Activated CD8-positive, alpha-beta T cell treated with anti-CD3 and anti-CD28 coated beads for 36 hours (primary cell): ENCODE measurements at places on chromosomes 7 and 10. TPM values are rescaled to one million over a fixed set of nuclear protein-coding genes. Genes with fewer than 3 reads are reported as not detected.

Gene GNGT1
- not detected for total RNA-seq

Gene SPDYE8
- not detected for total RNA-seq

DNA sequence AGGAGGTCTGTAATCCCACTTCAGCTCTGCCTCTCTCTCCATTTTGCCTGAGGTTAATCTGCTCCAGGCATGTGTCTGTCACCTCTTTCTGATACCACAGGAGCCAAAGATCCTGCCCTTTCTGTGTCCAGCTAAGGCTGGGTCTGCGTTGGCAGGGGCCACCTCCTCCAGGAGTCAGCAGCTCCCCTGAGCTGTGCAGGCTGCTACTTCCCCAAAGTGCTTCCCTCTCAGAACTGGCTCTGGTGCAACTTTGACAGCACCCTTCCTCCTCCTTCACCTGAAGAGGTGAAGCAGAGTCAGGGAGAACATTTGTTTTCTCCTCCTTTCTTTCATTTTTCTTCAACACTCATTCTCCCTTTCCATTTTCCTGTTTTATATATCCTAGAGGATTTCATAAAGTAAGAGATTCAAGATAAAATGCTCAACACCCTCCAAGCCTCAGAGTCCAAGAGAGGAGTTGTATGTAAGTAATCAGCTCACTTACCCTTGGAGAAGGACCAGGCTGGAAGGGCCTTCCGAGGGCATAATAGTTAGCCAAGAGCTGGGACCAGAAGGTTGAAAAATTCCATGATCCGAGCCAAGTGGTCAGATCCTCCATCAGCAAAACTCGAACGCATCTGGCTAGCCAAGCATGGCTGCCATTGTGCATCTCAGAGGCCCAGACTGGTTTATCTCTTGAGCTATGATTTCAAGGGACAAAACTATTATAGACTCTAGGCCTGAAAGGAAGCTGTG lies 257.3 kb downstream of the PTEN start:
- peaks cover 10% of the 10 kb centered on the region for H3K4me1 ChIP-seq
- no peak overlapping the region for H3K27ac ChIP-seq
- H3K27me3 ChIP-seq, result peaks cover 2% of the 10 kb centered on the region
- DNase-seq, result no peak
- no peak overlapping the region for H3K4me3 ChIP-seq

Gene STRIP2
- total RNA-seq, result 12.2 TPM

GRCh38 chr10:6987536-6987945 lies 407.5 kb upstream of the PRKCQ start:
- H3K36me3 ChIP-seq, result no peaks in the 10 kb centered on the region
- no peak overlapping the region for H3K4me3 ChIP-seq
- DNase-seq, result no peak
- no peak overlapping the region for H3K27ac ChIP-seq
- H3K27me3 ChIP-seq, result peaks cover 1% of the 10 kb centered on the region

Gene GPC2
- 4.3 TPM for total RNA-seq

DNA sequence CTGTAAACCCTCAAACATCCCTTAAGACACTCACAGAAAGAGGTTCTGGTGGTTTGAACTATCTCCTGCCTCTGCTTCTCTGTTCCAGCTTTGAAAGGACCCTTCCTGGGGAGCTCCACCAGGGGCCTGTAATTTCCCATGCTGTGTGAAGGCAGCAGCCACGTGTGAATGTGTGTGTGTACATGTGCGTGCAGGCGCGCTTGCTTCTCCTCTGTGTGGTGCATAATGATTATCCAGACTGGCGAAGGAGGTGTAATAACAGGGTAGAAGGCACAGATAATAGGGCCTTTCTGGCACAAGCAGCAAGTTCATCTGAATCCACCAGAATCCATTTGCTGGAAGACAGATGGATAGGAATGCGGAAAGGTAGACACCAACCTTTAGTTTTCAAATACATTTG lies 466.5 kb downstream of the GRID1 start:
- H3K27me3 ChIP-seq, result peaks cover 2% of the 10 kb centered on the region
- H3K4me1 ChIP-seq, result no peaks in the 10 kb centered on the region
- no peaks in the 10 kb centered on the region for H3K36me3 ChIP-seq
- no peak overlapping the region for H3K27ac ChIP-seq
- DNase-seq, result no peak

Gene CH25H
- not detected for total RNA-seq

DNA sequence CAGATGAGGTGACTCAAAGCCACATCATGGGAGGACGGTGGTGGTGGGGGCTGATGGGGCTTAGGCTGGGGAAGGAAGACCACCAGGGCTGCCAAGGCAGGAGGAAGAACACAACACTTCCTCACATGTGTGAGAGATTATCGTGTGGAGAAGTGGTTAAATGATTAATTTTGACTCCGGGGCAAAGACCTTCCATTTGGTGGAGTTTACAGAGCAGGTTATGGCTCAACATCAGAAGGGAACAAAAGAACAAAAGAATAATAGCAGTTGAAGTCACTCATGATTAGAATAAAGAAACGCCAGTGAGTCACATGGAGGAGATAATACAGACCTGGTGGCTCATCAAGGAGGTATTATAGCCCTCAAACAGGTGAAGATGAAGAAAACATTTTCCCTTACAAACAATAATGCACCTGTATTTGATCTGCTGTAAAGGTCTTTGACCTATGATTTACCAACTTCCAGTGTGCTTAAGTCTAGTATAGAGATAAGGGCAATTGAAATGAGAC lies 170.1 kb downstream of the PKD1L1 start:
- no peak for DNase-seq
- H3K4me1 ChIP-seq, result no peaks in the 10 kb centered on the region
- no peaks in the 10 kb centered on the region for H3K36me3 ChIP-seq
- no peak overlapping the region for H3K4me3 ChIP-seq
- H3K27ac ChIP-seq, result no peak overlapping the region

DNA sequence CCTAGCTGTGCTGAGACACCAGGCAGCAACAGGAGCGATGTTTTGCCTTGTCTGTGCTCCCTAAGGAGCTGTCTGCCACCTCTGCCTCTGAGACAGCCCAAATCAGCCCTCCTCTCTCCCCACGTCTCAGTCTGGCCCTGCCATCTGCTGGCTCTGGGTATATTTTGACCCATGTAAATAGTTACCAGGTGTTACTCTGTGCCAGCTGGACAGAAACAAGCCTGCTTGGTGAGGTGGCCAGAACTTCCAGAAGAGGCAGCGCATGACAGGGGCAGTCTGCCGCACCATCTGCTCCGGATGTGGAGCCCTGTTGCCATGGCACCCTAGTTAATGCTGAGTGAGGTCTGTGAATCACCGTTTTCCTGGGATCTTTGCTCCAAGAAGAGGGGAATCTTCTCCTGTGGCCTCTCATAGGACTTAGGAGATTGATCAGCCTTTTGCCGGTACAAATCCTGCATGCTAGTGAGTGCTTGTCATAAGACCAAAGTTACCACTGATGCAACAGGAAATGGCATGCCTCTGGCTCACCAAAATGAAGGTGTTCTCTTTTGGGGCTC lies 31.8 kb downstream of the GSTO2 start:
- H3K4me1 ChIP-seq, result peaks cover 37% of the 10 kb centered on the region
- peak overlapping the region; percentile 56 for H3K27ac ChIP-seq
- peak; percentile 48 for DNase-seq
- peaks cover under 1% of the 10 kb centered on the region for H3K27me3 ChIP-seq
- no peak overlapping the region for H3K4me3 ChIP-seq

GRCh38 chr10:116907245-116907987 lies 58.1 kb downstream of the ENO4 start:
- H3K27me3 ChIP-seq, result peaks cover 3% of the 10 kb centered on the region
- no peaks in the 10 kb centered on the region for H3K4me1 ChIP-seq
- no peak for DNase-seq

Gene CNPY4
- 10.4 TPM for total RNA-seq

Gene PDE6C
- not detected for total RNA-seq

GRCh38 chr7:27579565-27579964 lies 83.1 kb downstream of the HIBADH start:
- H3K36me3 ChIP-seq, result no peaks in the 10 kb centered on the region
- no peak overlapping the region for H3K4me3 ChIP-seq
- no peak for DNase-seq
- no peaks in the 10 kb centered on the region for H3K4me1 ChIP-seq

- H3K4me3 ChIP-seq, result no peak overlapping the region
- peaks cover 33% of the 10 kb centered on the region for H3K4me1 ChIP-seq
Observed at GRCh38 chr10:5897053-5897340, 7.0 kb downstream of the FBH1 start.

GRCh38 chr7:146117576-146117975 lies 975 bp downstream of the CNTNAP2 start:
- H3K27me3 ChIP-seq, result peaks cover 32% of the 10 kb centered on the region
- H3K36me3 ChIP-seq, result no peaks in the 10 kb centered on the region
- H3K27ac ChIP-seq, result no peak overlapping the region
- no peak for DNase-seq
- peaks cover 7% of the 10 kb centered on the region for H3K4me1 ChIP-seq

- H3K36me3 ChIP-seq, result no peaks in the 10 kb centered on the region
- H3K27me3 ChIP-seq, result no peaks in the 10 kb centered on the region
- DNase-seq, result no peak
- H3K27ac ChIP-seq, result no peak overlapping the region
- H3K4me1 ChIP-seq, result no peaks in the 10 kb centered on the region
Observed at GRCh38 chr7:16579216-16579615, 52.6 kb downstream of the LRRC72 start.

- DNase-seq, result peak; percentile 33
- H3K4me1 ChIP-seq, result no peaks in the 10 kb centered on the region
- H3K36me3 ChIP-seq, result no peaks in the 10 kb centered on the region
- no peak overlapping the region for H3K27ac ChIP-seq
Observed at GRCh38 chr10:91551856-91552255, 81.0 kb downstream of the PPP1R3C start.

Gene HMX2
- total RNA-seq, result 0.90 TPM

DNA sequence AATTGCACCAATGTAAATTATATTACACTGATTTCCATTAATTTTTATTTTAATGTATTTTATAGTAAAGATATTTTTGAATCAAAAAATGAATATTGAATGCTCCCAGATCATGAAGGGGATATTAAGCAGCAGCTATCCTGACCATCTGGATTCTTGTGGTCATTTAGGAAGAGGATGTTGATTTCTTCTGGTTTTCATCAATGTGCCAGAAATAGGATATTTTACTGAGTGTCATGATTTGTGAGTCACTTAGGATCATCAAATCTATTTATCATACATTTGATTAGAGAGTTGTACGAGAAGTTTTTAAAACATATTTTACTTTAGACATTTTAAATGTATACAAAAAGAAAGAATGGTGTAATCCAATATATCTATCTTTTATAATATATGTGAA lies 366.3 kb upstream of the CHRM2 start:
- H3K4me1 ChIP-seq, result no peaks in the 10 kb centered on the region
- no peak overlapping the region for H3K27ac ChIP-seq
- H3K4me3 ChIP-seq, result no peak overlapping the region

DNA sequence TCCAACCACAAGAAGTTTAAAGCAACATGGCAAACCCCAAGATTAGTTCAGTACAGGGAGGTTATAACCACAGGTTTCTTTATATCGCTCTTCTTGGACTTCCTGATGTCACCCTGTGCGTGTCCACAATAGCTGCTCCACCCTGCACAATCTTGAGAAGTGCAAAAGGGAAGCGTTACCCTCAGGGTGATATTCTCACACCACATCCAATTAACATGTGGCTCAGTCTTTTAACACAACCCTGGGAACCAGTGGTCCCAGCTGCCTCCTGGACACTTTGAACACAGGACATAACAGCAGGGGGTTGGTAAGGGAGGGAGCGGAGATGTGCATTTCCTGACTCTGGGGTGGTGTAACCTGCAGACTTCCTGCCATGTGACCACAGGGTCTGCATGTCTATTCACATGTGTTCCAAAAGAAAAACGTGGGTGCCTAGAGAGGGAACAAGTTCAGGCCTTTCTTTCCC lies 64.6 kb downstream of the GSAP start:
- H3K27ac ChIP-seq, result peak overlapping the region; percentile 87
- H3K4me1 ChIP-seq, result peaks cover 58% of the 10 kb centered on the region
- no peaks in the 10 kb centered on the region for H3K27me3 ChIP-seq
- H3K36me3 ChIP-seq, result no peaks in the 10 kb centered on the region

DNA sequence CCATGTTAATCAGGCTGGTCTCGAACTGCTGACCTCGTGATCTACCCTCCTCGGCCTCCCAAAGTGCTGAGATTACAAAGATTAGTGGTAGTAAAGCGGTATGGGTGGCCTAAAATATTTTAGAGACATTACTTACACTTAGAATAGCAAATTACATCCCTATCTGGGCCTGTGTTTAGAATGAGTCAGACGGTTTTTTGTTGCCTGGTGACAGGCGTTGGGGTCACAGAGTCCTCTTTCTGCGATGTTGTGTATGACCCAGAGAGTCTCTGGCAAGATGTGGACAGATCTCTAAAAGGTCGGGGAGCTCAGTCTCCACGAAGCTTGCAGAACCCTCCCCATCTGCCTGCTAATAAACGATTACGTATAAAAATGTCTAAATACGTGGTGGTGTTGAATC lies 39.6 kb upstream of the PRKCQ start:
- no peak for DNase-seq
- H3K27me3 ChIP-seq, result no peaks in the 10 kb centered on the region
- no peak overlapping the region for H3K4me3 ChIP-seq
- H3K27ac ChIP-seq, result no peak overlapping the region
- peaks cover 23% of the 10 kb centered on the region for H3K36me3 ChIP-seq
- peaks cover 38% of the 10 kb centered on the region for H3K4me1 ChIP-seq

Gene STEAP4
- total RNA-seq, result not detected

- no peaks in the 10 kb centered on the region for H3K36me3 ChIP-seq
- H3K4me3 ChIP-seq, result no peak overlapping the region
- H3K27ac ChIP-seq, result no peak overlapping the region
- H3K4me1 ChIP-seq, result no peaks in the 10 kb centered on the region
- DNase-seq, result no peak
Observed at GRCh38 chr10:106251573-106251972, 912.9 kb downstream of the SORCS1 start.

GRCh38 chr7:30176463-30177109 lies 41.8 kb downstream of the MTURN start:
- DNase-seq, result no peak
- H3K4me3 ChIP-seq, result no peak overlapping the region
- peaks cover 6% of the 10 kb centered on the region for H3K4me1 ChIP-seq
- H3K36me3 ChIP-seq, result no peaks in the 10 kb centered on the region
- no peak overlapping the region for H3K27ac ChIP-seq

Gene WAPL
- 42.0 TPM for total RNA-seq

DNA sequence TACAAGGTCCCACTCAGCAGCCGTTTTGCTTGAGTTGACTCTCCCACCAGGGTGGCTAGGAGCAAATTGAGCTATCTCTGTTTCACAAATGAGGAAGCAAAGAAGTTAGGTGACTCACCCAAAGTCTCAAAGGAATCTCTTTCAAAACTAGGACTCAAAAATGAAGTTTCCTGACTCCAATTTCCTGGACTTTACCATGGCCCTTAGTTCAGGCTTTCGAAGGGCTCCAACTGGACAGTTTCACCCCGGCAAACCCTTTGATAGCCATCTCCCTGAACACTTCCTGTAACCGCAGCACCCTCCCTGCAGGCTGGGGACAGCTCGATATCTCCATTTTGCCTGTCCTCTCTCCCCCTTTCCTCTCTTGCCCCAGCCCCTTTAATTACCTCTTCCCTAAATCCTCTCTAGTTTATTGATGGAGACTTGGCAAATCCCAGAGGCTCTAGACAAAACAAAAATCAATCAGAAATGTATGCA lies 4.7 kb upstream of the AFAP1L2 start:
- no peak overlapping the region for H3K4me3 ChIP-seq
- H3K4me1 ChIP-seq, result peaks cover 2% of the 10 kb centered on the region
- DNase-seq, result no peak
- peaks cover 35% of the 10 kb centered on the region for H3K27me3 ChIP-seq
- no peaks in the 10 kb centered on the region for H3K36me3 ChIP-seq

Gene CTAGE6
- 1.7 TPM for total RNA-seq

GRCh38 chr7:18770154-18770811 lies 274.7 kb downstream of the HDAC9 start:
- H3K36me3 ChIP-seq, result no peaks in the 10 kb centered on the region
- no peak for DNase-seq

Gene CPVL
- total RNA-seq, result not detected

- peak; percentile 69 for DNase-seq
- peaks cover 4% of the 10 kb centered on the region for H3K27me3 ChIP-seq
- no peak overlapping the region for H3K4me3 ChIP-seq
- H3K4me1 ChIP-seq, result no peaks in the 10 kb centered on the region
- no peaks in the 10 kb centered on the region for H3K36me3 ChIP-seq
Observed at GRCh38 chr7:42745357-42746059, 166.4 kb downstream of the C7orf25 start.
